NCI-H1092 (cell line): ENCODE measurements at places on chromosomes 3 and 15.

- no peak for DNase-seq
Measured at GRCh38 chr3:152258448-152259393, 10.0 kb upstream of the MBNL1 start.

DNA sequence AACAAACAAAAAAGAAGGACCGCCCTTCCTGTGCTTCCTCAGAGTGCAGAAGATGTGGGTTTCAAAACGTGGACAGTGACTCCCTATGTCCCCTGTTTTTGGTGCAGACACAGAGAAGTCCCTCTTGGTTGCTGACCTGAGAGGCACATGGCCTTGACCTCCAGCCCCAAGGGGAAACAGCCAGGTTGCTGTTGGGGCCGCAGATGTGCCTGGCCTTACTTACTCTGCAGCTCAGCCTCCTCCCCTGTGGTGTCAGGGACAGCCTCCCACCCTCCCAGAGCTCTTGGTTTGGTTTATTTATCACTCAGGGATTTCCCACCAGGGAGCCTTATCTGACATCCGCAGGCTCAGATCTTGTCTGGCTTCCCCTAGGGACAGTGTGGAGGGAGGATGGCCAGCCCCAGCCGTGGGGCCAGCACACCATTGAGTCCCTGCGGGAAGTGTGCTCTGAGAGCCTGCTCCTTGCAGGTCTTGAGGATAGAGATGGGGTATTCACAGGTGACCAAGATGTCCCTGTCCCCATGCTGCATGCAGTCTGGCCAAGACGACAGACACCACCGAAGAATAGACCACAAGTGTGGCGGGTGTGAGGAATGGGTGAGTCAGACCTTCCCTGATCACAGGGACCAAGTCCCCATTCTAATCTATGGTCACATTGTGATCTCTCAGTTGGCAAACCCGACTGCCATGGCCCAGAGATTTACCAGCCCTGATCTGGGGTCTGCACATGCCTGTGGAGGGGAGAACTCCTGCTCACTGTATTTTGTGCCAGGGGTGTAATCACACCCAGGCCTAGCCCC, 134.3 kb upstream of the ABHD17C start:
- DNase-seq = no peak

DNA sequence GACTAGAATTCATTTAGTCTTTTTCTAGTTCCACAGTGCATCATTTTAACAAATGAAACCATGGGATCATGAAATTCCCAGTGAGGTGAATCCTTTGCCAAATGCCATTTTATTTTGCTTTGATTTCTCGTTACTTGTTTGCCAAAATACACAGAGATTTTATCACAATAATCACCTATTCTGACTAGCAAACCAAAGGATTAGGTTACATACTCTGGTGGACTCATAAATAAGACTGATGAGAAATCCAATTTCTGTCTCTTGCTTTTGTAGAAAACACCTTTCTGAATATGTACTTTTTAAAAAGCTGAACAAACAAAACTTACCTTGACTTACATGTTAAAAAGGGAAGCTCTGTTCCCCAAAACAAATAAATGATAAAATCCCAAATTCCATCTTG, 12.2 kb downstream of the ERC2 start:
- no peak for DNase-seq

DNA sequence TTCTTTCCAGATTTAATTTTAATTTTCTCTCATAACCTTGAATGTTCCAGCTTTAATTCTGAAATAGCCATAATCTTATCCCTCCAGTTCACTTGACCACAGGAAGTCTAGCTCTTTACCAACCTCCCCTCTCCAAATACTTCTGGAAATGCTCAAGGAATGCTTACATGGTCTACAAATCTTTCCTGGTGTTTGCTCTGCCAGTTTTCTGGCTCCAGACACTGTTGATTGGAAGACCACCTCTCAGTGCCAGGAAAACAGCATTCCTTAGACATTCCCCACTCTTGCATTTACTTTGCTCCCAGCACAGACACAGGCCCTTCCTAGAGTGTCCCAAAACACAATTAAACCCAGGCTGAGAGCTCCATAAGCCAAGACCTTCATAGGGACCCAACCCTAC, 98.6 kb downstream of the MESD start:
- no peak for DNase-seq

DNA sequence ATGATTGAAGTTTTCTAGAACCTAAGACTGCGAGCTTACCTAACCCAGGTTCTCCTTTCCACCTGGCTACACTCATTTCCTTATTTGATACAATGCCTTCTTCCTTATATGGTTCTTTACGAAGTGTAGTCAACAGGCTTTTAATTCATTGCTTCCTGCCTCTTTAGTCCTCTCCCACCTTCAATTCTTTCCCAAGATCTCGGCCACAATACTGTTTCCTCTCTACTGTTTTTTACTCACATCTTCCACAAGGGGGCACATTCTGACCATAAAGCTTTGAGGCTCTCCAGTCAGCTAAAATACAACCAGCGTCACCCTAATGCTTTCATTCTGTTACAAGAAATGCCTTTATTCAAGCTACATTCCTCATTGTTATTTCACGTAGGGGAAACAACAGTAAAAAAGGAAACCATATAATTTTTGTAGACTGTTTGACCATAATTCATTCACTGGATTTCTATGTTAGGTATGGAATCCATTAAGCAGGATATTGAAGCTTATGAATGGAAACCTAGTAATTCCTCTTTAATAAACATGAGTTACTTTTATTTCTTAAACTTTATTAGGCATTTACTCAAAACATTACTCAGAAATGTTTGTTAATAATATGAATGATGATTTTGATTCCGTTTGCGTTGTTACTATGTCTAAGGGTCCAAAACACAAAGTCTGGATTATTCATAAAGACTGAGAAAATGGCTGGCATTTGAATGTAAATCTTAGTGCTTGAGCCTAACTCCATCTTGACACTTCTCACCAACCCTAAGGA, 29.5 kb upstream of the VEPH1 start:
- peak; percentile 53 for DNase-seq

DNA sequence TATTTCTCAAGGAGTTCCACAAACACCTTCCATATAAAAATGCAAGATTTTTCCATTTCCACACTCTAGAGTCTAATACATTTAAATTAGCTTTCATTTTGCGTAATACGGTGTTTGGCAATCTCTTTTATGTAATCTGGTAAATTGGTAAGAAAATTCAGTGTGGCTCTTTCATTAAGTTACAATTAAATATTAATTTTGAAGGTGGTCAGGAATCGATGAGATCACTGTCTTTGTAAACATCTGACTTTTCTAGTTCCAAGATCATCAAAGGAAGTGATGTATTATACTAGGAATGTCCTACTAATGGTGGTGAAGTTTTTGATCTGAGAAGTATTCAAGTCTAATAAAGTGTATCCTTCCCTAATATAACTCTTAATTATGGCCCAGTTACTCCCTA, 1.1 kb upstream of the UTS2B start:
- no peak for DNase-seq

DNA sequence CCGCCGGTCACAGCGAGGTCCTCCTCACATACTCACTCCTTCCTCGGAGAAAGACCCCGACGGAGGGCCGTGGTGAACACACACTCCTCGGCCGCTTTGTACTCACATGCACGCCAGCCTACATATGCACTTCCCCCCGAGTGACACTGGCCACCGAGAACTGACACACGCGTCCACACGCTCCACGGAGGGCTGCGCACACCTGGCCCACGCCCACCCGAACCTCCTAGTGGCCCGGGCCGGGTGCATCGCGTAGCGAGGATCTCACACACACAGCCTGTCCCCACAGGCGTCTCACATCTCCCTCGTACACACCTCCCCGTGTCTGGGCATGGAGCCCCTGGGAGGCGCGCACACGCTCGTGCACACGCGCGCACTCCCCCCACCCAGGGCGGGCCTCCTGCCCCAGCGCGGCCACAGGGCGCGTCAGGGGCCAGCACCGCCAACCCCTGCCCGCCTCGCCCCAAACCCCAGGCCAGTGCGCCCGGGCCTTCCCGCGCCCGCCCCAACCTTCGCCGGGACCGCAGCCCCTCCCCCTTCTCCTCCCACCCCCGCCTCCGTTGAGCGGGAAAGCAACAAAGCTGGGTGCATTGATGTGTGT, 411 bp upstream of the C3orf70 start:
- no peak for DNase-seq

DNA sequence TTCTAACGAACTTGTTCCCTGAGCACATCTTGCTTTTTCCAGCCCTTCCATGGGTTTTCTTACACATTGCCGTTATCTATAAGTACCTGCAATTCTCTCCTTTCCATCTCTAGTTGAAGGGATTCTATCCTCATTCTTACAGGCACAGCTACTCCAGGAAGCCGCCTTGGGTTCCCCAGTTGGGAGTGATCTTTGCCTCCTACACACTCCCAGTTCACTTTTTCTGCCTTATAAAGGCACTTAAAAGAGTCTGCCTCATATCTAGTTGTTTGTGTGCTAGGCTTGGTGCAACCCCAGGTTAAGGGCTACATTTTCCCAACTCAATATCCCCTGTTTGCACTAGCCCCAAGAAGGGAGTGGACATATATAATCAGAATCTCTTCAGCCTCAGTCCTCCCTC, 44.0 kb upstream of the IREB2 start:
- DNase-seq = no peak

GRCh38 chr15:99703603-99704443, 29.4 kb downstream of the LYSMD4 start:
- no peak for DNase-seq

GRCh38 chr15:71781965-71782265, 28.4 kb upstream of the NR2E3 start:
- DNase-seq = no peak

DNA sequence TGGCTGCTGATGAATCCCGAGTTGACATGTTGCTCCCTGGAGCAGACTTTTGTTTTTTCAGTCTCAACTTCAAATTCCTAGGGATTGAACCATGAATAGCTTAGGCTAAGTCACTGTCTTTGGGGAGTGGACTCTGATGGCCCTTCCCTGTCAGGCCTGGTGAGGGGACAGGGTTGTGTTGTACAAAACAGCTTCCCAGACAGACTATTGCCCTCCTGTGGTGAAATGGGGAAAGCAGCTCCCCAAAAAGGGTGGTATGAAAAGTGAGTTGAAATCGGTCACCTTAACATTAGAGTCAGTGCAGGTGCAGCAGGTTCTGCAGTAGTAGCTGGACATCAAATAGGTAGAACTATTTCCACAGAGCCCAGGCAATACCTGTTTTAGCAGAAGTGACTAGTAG, 775.6 kb downstream of the ROBO2 start:
- peak; percentile 1 for DNase-seq

- no peak for DNase-seq
Measured at GRCh38 chr3:21654662-21655061, 96.3 kb downstream of the ZNF385D start.

- DNase-seq = peak; percentile 31
Measured at GRCh38 chr15:31488437-31489204, 162.0 kb downstream of the KLF13 start.

DNA sequence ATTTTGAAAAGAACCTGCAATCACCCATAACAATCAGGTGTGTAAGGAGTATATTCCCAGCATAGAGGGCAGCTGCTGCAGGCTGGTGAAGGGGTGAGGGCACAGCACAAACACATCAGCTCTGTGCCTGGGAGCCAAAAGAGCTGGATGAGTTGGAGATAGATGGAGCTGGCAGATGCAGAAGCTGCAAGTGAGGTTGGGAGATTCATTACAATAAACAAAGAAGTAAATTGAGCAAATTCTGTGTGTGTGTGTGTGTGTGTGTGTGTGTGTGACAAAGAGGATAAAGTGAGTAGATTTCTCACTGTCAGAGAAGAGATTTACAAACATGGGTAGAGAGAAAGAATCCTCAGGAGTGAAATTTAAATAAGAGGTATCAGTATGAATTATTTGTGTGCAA, 994.7 kb downstream of the EPHA3 start:
- no peak for DNase-seq

GRCh38 chr3:8595695-8596115, 48.9 kb downstream of the SSUH2 start:
- DNase-seq = no peak
